ENCODE measurements at places on chromosomes 7 and 10.
A peak's percentile ranks its signal among the peaks of the same experiment; 100 is the strongest.

- no peak for DNase-seq
These were observed 150.9 kb downstream of the MBL2 start for GRCh38 chr10:52621635-52622079.

GRCh38 chr10:114492351-114493037, 88.2 kb upstream of the AFAP1L2 start:
- DNase-seq = no peak

GRCh38 chr10:87053111-87053510, 33.0 kb downstream of the FAM25A start:
- no peak for DNase-seq

DNA sequence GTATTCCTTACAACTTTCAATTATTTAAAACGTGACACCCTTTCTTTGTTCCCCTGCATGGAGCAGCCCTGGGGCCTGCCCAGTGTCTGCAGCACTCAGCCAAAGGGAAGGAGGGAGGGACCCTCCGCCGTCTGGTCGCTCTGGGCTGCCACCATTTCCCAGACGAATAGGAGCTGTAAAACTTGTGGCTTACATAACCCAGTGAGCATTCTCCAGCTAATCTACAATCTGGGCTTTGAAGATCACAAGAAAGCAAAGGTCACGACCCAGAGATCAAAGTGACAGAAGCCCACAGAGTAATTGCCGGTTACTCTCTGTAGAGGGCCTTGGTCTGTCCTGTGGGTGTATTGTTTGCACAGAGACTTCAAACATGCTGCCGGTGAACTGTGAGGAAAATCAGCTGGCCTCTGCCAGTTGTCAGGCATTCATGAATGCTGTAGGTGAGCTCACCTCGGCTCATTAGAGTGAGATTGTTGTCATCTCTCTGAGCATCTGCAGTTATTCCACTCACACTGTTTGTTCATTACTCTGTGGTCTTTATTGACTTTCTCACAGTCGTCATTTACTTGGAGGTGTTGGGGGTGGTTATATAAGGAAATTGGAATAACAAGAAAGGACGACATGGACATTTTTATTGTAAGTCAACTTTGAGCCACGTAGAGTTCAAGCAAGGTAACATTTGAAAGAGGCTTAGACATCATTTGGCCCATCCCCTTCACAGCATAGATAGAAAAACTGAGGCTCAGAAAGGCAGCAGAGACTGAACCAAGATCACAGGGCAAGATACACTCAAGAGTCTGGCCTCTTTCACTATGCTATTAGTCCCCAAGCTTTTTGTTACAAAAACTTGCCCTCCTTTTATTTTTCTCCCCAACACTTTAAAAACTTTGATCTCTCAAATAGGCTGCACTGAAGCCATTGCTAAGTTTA, 619.8 kb downstream of the LRMDA start:
- DNase-seq = no peak

- no peak for DNase-seq
These were observed 164.9 kb downstream of the TMEM178B start for GRCh38 chr7:141238596-141239243.

DNA sequence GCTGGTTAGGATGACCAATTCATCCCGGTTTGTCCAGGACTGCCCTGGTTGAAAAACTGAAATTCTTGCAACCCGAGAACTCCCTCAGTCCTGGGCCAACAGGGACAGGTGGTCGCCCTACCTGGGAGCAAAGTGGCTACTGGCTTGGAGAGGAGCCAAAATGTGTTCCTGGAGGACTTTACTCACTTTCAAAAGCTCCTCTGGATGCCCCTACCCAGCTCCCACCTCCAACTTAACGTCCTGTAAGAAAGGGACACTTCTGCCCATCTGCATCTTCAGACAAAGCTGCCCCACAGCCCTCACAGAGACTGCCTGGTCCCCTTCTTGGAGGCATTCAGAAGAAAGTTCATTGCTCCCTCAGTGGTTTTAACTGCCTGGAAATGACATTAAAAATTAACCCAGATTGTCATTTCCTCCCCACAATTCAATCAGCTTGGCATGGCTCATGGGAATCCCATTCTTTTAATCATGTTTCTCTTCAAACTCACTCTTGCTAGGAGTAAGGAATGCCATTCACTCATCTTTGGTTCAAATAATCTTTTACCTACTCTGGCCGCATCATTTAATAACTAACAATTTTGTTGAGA, 24.0 kb upstream of the HSPA12A start:
- DNase-seq = no peak

- no peak for DNase-seq
These were observed 339.2 kb upstream of the MEOX2 start for GRCh38 chr7:16025696-16026095.

- peak; percentile 55 for DNase-seq
These were observed 42.1 kb upstream of the WIPF3 start for GRCh38 chr7:29764227-29764626.

GRCh38 chr10:21352886-21353285, 172.6 kb downstream of the SKIDA1 start:
- DNase-seq = no peak

DNA sequence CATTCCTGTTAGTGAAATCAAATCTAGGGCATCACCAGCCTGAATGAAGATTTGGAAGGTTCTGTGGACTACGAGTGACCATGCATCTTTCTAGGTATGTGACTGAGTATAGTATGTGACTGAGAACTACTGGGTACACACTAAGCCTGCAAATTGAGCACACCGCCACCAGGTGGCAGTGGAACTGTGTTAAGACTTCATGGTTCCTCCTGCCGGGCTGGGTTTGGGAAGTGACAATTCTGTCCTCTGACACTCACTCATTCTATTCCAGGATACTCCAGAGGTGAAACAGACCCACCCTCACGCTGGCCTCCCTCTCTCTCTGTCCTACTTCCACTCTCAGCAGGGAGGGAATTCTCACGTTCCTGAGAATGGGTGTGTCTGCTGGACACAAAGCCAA, 84.0 kb upstream of the TMEM248 start:
- peak; percentile 69 for DNase-seq

GRCh38 chr7:104064969-104065387, 75.5 kb upstream of the RELN start:
- no peak for DNase-seq

DNA sequence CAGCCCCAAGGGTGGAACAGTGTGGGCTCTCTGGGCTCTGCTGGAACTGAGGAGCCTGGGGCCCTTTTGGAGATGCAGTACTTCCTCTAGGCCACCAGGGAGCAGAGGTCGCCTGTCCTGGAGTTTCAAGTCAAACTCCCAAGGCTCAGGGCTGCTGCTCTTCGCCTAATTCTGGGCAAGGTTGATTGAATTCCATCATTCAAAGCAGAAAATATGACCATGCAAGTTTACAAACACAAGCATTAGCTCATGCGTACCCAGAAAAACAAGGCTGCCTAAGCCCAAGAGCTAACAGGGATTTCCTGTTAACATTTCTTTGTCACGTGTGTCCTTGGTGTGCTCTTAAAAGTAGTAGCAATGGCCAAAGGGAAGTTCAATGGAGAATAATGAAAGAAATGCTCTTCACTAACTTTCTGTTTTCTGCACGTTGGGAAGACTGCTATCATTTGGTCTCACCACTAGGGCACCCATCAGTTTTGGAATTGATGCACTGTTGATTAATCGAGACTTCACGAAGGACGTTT, 20.1 kb downstream of the LDB3 start:
- DNase-seq = peak; percentile 70

DNA sequence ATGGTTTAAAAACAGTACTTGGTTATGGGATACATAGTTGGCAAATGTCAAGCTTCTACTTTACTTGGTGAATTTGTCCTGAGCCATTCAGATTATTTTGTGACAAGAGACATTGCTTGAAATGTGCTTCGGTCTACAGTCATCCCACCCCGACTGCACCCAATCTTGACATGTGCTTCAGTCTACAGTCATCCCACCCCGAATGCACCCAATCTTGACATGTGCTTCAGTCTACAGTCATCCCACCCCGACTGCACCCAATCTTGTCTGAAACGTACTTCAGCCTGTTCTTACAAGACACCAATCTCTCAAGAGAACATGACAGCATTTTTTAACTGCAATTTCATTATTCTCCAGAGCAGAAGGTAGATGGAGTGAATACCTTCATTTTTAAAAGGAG, 47.8 kb downstream of the PRKCQ start:
- DNase-seq = no peak

DNA sequence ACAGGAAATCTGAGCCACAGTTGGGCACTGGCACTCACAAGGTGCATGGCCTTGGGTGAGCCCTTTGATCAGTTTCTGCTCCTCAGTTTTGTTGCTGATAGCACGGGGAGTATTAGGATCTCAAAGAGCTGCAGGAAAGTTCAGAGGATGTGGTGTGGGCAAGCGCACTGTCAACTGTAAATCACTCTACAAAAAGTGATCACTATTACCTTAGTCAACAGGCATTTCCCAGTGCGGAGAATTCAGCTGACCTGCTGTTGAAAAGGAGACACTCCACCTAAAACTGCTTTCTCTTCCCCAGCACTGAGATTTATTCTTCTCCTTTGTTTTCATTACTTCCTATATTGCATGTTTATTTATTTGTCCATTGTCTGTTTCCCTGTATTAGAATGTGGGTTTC, 331.0 kb downstream of the PRPF18 start:
- DNase-seq = no peak

DNA sequence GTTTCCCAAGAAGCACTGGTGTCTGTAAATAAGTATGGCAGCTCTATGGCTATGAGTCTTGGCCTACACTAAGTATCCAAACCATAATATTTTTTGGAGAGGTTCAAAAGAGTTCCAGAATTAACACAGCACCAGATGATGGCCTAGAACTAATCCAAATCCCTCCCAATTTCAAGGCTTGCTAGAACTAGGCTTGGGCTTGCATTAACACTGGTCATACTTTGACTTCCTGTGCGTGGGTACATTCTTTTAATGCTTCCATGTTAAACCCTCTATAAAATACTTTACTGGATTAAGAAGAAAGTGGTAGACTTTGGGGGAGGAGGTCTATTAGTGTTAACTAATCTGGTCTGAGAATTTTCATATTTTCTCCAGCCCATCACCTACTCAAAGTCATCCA, 3.1 kb downstream of the AASS start:
- no peak for DNase-seq

GRCh38 chr7:74029089-74029785, 1.3 kb downstream of the ELN start:
- no peak for DNase-seq

DNA sequence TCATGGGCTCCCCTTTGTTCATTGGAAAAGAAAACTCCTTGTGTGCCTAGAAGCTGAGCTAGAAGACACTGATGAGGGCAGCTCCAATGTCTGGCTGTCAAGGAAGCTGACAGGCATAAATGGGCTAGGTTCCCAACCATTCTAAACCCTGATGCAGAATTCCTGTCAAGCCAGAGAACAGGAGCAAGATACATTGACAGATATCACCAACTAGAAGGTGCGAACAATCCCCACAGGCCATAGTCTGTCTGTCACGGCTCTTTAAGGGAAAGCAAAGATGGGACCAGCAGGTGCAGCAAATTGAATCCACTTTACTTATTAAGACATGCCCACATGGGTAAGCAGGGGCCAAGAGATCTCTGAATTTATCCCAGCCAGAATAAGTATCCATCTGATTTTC, 617.9 kb upstream of the POT1 start:
- no peak for DNase-seq

- no peak for DNase-seq
These were observed 83.9 kb upstream of the NMT2 start for GRCh38 chr10:15252396-15252795.

GRCh38 chr10:52491246-52491995, 177.3 kb downstream of the DKK1 start:
- no peak for DNase-seq

DNA sequence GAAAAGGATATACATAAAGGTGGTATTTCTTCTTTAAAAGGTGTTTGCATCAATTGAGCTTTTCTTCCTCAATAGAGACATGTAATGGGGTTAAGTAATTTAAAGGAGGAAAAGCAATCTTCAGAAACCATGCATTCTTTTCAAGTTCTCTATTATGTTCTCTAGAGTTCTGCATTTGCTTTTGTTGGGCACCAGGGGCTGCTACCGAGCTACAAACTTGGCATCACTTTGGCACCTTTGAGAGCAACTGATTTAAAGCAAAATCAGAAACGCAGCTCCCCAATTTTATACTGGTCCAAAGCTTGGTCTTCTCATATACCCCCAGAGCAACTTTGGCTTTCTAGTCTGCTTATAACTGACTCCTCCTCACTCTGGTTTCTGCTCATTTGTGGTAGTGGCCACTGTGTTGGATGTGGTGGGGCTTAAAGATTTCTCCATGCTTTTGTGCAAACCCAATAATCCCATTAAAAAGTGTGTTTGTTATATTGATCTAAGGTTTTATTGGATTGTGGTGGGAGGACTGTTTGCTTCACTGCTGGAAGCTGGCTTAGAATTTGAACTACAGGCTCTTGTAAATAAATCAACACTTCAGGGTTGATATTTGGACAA, 712.1 kb downstream of the PHTF2 start:
- peak; percentile 63 for DNase-seq

GRCh38 chr7:15043931-15044330, 141.4 kb upstream of the DGKB start:
- no peak for DNase-seq

DNA sequence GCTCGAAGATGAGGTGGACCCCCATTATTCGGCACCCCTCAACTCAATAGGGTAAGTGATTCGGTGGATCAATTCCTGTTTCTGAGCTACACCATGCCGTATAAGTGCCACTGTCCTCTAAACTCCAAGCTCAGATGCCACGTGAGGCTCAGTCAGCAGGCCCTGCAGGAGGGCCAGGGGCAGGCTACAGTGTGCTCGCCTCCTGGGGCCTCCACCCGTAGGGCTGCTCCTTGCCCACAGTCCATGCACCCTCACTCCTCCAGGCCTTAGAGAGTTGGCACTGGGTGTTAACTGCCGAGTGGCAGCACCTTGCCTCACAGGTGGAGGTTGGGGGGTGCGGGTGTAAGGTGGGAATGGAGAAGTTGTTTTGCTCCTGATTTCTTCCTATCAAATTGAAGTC, 12.1 kb downstream of the C10orf53 start:
- DNase-seq = no peak

- DNase-seq = no peak
These were observed 263.0 kb downstream of the BAMBI start for GRCh38 chr10:28940158-28940888.

- DNase-seq = no peak
These were observed 7.1 kb upstream of the CXCL12 start for GRCh38 chr10:44391981-44392380.

DNA sequence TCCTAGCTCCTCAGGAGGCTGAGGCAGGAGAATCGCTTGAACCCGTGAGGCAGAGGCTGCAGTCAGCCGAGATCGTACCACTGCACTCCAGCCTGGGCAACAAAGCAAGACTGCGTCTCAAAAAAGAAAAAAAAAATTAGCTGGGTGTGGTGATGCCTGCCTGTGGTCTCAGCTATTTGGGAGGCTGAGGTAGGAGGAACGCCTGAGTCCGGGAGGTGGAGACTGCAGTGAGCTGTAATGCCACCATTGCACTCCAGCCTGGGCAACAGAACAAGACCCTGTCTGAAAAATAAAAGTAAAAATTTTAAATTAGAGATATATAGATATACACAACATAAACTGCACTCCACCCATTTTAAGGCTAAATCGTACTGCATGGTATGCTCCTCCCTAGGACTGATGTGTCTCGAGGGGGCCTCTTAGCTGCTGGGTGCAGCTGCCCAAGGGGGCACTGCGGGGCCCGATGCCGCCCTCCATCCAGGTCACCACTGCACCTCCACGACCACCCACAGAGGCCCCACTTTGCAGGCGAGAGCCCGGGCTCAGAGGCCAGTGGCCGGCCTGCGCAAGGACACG, 40.9 kb upstream of the FOXK1 start:
- no peak for DNase-seq

GRCh38 chr10:49161411-49161997, 26.7 kb downstream of the TMEM273 start:
- no peak for DNase-seq

GRCh38 chr7:13692548-13692947, 296.9 kb downstream of the ETV1 start:
- DNase-seq = no peak

Data from D341Med (cell line).